Activated CD4-positive, alpha-beta T cell treated with anti-CD3 and anti-CD28 coated beads, Interleukin-2, amount 10 ng/mL, durations not matched to agents 24 days and 14 days (primary cell): ENCODE measurements at places on chromosomes 11 and 22.

- DNase-seq = peak; percentile 64
Observed at GRCh38 chr11:67253872-67254624, 12.2 kb upstream of the GRK2 start.

DNA sequence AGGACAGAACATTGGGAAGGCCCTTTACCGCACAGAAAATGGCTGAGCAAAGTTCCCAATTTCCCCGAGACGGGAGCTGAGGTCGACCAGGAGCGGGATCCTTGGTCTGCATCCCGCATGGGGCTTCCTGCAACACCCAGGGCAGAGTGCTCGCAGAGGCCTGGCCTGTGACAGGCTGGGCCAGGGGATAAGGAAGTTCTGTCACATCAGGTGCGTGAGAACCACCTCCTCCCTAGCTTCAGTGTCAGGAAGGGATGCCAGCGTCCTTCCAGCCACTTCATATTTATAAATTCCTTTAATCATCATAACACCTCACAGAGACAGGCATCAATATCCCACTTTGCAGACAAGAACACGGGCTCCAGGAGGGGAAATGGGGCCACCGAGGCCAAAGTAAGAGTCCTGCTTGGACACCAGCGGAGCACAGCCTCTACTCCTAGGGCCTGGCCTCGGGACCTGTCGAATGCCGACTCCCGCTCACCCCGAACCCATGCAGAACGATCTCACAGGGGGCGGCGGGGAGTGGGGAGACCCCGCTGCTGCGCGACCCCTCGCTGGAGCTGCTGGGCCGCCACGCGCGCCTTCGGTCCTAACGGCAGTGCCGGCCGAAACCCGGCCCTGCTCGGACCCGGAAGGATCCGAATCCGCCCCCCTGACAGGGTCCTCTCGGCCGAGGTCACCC, 532 bp downstream of the BET1L start:
- DNase-seq = no peak

- DNase-seq = no peak
Observed at GRCh38 chr11:1836011-1836945, 1.5 kb downstream of the SYT8 start.

- no peak for DNase-seq
Observed at GRCh38 chr22:48018346-48018745, 1255.9 kb downstream of the TBC1D22A start.

DNA sequence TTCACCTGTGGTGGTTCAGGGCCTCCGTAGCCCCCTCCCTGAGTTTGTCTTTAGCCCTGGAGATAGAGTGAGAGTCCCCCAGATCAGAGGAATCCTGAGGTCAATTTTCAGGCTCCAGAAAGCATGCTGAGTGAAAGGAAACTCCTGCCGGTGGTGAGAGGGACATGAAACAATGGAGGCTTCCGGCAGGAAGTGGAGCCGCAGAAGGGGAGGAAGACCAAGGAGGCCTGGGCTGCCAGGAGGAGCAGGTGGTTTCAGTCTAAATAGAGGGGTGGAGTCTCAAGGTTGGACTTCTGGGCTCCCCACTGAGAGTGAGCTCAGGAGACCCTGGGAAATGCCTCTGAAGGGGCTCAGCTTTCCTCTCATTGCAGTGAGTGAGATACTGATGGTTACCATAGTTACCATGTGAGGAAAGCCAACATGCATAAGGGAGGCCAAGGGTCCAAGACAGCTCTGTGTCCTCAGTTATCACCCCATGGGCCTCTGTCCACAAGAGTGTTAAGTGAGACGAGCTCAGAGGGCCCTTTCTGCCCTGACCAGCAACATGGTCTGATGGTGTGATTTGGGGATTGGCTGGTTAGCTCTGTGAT, 10.7 kb downstream of the SLCO2B1 start:
- no peak for DNase-seq

GRCh38 chr11:8899119-8899753, 11.8 kb upstream of the AKIP1 start:
- DNase-seq = no peak

GRCh38 chr22:45166932-45167331, 3.2 kb downstream of the NUP50 start:
- no peak for DNase-seq

DNA sequence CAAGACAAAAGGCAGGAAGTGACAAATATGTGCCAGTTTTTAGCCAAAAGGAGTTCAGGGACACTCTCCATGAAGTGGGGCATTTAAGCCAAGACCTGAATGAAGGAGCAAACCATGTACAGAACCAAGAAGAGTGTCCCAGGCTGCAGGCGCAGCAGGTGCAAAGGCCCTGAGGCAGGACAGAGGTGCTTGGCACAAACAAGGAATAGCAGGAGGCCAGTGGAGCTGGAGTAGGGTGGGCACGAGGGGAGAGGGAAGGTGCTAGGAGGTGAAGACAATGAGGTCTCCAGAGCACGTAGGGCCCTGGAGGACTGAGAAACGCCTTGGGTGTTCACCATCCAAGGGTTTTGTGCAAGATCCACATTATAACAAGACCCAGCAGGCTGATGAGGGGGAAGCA, 474.1 kb downstream of the MN1 start:
- no peak for DNase-seq

DNA sequence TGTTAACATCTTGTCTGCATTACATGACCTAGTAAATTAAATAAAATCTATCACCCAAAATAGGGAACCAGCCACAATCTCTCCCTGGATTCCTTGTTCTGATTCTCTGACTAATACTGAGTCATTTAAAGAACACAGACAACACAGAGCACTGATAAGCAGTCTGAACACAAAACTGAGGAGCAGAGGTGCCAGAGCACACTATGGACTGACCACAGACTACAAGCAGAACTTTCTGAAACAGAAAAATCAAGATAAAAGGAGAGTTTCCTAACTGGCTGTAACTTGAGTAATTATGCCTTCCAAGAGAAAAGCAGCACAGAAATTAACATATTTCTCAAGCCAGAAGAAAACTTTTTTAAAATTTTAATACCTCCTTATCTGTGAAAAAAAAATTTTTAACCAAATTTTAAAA, 128.8 kb downstream of the SGSM3 start:
- DNase-seq = no peak

DNA sequence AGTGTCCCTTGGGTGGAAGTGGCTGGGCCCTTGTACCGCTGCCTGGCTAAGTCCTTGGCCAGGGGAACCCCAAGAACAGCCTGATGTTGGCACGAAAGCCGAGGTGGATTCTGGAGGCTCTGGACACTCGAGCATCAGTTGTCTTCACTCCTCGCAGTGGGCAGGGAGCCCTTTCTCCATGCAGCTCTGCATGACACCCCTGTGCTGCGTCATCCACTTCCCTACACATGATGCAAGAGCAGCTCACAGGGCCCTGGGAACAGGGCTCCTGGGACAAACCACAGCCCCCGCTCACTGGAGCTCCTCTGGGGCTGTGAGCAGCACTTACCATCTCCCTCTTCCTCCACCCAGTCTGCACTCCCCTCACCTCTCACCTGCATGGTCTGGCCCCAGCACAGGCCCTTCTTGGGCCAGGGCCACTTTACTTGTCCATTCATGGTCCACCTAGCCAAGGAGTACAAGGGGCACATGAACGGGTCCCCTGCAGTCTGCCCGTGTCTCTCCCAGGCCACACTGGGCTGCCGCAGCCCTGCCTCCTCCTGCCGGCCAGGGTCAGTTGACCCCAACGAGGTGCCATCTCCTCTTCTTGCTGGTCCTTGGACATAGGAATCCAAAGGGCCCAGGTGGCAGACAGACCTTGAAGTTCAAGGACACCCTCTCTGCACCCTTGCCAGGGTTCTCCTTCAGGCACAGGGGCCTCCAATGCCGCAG, 66.5 kb downstream of the IGF2 start:
- DNase-seq = no peak

GRCh38 chr22:27454807-27455450, 346.6 kb downstream of the MN1 start:
- no peak for DNase-seq

DNA sequence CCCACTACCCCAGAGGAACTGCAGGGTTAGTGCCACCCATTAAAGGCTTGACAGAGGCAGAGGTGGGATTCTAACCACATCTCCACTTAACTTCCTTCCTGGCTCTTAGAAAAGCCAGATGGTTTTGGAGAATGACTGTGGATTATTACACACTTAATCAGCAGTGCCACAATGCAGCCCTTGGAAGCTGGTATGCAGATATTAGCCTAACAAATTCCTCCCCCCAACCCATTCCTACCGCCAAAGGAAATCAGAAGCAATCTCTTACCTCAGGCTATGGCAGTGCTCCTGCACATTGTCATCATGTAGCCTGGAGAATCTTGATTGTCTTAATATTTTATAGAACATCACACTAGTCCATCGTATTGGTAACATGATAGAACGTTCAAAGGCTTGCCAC, 23.2 kb upstream of the NRGN start:
- no peak for DNase-seq

DNA sequence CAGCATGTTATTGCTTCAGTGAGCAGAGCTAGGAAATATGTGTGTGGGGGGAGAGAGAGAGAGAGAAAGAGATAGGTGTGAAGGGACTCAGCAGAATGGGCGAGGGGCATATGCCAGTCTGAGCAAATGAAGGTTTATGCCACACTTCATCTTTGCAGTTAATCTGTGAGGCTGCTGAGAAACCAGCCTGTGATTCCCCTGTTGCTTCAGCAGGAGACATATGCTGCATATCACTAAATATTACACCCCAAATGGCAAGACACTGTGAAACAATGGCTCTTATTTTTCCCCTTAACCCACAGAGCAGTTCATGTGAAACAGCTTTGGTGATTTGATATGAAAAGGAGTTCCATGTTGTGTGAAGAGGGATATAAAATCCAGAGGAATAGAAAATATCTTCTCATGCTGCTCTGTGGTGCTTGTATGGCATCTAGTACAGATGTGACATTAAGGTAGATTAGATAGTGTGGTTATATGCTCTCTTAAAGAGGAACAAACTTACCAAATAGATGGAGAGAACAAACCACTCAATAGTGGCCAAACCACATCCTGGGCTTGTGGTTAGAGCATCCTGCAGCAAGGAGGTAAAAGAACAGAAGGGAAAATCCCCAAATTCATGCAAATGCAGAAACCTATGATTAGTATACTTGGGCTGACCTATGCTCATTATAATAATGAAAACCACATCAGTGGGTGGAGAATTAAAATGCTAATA, 864.2 kb downstream of the FAM181B start:
- peak; percentile 96 for DNase-seq

DNA sequence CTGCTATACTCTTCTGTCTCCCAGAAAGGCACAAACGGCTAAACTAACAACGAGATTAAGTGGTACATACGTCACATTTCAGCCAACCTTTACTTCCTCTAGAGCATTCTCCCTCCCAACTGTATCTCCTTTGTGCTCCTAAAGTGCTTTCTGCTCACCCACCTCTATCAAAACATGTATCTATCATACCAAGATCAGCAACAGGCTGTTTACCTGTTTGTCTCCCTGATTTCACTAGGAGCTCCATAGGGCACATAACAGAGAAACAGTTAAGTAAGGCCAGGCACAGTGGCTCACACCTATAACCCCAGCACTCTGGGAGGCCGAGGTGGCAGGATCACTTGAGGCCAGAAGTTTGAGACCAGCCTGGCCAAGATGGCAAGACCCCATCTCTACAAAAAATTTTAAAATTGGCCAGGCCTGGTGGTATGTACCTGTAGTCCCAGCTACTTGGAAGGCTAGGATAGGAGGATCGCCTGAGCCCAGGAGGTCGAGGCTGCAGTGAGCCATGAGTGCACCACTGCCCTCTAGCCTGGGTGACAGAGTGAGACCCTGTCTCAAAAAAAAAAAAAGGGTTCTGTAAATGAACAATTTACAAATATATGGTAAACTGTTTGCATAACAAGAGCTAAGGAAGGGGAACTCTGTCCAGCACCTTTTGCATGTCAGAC, 2.8 kb downstream of the NDUFC2 start:
- DNase-seq = no peak

DNA sequence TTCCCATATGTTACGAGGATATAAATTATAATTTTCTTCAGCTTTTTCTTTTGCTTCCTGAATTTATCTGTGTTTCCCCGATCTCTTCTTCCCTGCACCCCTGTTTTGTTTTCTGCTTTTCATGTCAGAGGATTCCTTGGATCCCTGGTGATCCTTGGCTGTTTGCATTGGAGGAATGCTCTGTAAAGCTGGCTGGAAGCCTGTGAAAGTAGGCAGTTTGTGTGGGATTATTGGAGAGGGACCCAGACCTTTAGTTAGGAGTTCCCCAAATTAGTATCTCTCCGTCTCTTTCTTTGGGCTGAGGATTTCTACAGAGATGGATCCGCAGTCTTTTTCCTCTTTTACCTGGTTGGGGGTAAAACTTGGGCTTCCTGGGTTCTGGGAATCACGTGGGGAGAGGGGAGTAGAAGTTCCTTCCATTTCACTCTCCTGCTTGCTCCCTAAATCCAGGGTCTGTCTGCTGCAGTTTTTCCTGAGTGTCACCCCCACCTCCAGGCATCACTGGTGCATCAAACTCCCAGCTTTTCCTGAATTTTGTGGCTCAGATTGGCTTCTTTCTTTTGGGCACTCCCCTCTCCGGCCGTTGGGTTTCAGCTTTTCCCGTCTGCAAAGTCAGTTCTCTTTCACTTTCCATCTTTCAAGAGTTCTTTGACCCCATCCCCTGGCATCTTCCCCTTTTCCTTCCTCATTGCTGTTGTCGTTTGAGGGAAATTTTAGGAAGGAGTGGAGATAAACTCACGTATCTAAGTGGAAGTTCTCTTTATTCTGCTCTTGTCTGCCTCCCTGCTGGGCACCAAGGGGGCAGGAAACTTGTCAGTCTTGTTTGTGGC, 79.1 kb upstream of the ALX4 start:
- DNase-seq = no peak

GRCh38 chr22:47626428-47627390, 864.3 kb downstream of the TBC1D22A start:
- no peak for DNase-seq

- no peak for DNase-seq
Observed at GRCh38 chr22:20863366-20863765, 4.6 kb downstream of the SNAP29 start.

DNA sequence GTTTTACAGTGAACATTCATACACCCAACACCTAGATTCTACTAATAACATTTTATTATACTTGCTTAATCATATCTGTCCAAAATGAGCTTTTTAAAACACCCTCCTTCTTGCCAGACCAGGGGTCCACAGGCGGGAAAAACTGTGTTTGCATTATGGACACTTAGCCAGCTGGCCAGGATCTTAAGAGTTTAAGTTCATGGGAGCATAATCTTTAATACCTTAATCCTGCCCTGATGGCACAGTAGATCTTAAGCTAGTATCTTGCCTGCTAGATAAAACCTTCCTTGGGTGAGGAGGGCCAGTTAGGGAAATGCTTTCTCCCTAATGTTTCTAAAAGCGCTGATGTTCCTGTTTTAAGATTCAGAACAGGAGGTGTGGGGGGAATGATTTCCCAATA, 13.1 kb upstream of the CCDC134 start:
- no peak for DNase-seq

- no peak for DNase-seq
Observed at GRCh38 chr11:10969387-10969786, 111.5 kb upstream of the ZBED5 start.

DNA sequence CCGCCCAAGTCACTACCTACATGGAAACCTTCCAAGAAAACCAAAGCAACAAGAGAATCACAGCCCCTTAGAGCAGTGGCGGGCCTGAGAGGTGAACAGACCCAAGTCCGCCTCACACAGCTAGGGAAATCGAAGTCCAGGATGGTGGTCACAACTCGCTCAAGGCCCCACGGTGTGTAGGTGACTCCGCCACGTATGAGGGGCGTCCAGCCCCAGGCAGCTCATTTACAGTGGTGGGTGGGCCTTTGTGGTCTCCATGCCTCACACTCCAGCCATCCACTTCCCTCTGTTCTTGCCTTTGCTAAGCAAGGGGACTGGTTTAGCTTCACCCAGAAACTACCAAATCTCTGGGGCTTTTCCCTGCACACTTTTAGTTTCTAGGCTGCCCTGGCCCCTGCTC, 9.7 kb upstream of the TCF20 start:
- DNase-seq = no peak
